ENCODE measurements at places on chromosomes 4 and X.

- DNase-seq = peak; percentile 62
Measured at GRCh38 chr4:26058537-26058936, 144.5 kb downstream of the SMIM20 start.

- DNase-seq = no peak
Measured at GRCh38 chrX:72207366-72207765, 25.8 kb downstream of the PIN4 start.

DNA sequence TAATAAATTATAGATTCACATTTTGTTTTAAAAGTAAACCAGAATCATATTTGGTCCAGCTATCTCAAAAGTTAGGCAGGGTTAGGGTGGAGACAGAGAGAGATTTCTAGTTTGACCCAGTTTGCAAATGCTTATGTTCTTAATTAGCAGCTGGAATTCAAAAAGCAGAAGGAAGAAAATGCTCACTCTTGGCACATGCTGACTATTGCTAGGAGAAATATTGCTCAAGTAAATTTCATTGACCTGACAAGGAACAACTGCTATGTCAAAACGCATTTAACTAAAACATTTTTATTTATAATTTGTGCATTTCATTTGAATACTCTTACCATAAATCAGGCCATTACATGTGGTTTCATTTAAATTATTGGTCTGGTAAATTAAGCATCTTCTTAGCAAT is 131.8 kb downstream of the GLRA3 start:
- no peak for DNase-seq

DNA sequence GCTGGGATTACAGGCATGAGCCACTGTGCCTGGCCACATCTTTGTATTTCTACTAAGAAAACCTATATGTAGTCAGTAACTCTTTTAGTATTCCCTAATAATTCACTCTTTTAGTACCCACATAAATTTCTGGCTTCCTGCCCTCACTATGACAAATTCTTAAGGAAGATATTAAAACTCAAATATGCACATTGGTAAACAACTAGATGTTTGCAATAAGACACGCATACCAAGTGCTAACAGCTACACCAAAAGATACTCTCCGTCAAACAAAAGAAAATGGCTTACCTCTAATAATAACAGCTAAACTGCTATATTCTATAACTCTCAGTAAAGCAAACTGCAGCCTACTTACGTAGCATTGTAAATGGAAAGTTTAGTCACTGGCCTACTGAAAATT is 6.3 kb downstream of the UBA6 start:
- no peak for DNase-seq

GRCh38 chr4:153528705-153529485 is 62.7 kb downstream of the TMEM131L start:
- no peak for DNase-seq

DNA sequence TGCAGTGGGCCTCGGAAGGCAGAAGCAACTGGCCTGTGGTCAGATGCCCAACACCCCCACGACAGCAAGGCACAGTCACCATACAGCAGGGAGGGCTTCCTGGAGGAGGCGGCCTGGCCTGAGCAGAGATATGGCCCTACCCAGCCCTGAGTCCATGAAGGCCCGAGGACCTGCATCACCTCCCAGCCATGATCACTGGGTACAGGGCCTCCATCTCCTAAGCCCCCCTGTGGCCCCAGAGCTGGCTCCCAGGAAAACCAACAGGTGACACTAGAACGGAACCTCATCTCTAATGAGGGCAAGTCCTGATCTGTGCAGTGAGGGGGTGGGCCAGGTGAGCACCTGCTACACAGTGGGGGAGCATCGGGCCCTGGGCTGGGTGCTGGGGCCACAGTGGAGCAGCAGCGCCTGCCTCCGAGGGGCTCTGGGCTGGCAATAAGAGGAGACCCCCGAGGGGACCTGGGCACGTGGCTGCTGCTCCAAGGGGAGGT is 26.2 kb upstream of the MXD4 start:
- no peak for DNase-seq

DNA sequence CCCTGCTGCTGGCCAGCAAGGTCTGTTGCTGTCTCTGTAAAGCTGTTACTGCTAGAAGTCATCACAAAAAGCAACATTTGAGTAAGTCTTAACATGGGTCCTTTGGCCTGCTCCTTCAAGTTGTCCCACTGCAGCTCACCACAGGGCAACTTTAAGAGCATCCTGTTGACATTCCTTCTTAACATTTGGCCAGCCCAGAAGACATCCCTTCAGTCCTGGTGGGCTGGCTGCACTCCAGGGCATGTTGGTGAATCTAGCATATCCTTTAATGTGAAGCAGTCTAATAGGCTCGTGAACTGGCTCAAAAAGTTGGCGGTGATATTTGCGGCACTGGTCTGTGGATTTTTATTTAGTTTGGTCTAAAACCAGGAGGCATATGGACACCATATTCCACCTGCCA is 92.2 kb upstream of the MAML3 start:
- DNase-seq = no peak

DNA sequence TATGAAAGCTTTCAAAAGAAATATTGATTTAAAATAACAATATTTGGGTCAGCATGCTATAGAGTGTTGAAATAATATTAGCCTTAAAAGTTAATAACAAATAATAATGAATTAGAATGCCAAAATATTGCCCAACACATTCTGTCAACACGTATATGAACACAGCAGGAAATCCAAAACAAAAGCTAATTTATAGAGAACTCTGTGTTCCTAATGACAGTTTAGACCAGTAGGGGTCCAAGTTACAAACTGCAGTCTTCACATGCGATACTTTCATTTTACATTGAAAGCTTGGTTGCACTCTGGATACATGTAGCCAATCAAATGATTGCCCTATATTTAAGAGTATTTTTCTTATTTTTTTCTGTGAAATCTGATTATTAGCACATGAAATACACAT is 274.4 kb downstream of the DCTD start:
- DNase-seq = no peak

DNA sequence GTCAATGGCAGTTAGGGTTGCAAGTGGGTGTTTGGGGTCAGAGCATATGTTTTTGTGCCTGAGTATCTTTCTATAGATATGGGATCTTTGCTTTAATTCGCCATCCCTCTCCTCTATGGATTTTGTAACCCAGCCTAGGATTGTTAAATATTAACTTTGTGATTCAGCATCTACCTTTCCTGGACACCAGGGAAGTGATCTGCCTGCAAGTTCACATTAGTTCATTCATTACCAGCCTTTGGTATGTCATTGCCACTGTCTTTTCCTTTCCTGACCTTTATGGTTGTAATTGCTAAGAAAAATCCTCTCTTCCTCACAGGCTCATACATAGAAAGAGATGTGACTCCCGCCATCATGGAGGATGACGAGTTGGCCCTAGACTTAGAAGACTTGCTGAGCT is 73.8 kb downstream of the KIT start:
- DNase-seq = no peak

DNA sequence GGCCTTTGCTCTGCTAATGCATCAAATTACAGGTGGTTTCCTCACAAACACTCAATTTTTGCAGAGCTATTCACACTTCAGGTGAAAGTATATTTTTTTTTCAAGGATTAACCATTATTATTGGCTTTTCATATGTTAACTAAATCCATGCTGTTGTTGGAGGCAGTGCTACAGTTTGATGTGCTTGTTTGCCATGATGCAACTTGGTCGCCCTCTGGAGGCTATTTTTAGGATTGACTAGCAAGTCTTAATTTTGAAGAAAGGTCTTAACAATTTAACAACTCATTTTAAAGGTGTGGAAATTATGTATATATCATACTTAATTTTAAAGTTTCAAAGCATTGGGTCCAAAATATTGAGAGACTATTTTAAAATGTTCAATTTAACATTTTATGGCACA is 168.8 kb upstream of the FAM47A start:
- DNase-seq = no peak

DNA sequence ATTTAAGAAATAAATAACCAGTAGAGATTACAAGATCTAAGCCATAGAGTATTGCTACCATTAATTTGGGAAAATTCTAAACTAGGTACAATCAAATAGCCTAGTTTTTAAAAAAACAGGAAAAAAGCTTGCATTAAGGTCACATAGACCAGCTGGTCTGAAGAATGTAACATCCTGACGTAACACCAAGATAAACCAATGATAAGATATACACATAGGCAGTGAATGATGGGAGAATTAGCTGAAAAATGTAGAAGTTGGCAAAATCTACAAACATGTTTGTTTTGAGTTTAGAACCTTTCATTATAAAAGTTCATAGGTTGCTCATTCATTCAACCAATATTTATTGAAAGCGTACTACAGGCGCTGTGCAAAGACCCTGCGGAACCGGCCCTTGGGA is 120.0 kb downstream of the SH3RF1 start:
- DNase-seq = no peak

DNA sequence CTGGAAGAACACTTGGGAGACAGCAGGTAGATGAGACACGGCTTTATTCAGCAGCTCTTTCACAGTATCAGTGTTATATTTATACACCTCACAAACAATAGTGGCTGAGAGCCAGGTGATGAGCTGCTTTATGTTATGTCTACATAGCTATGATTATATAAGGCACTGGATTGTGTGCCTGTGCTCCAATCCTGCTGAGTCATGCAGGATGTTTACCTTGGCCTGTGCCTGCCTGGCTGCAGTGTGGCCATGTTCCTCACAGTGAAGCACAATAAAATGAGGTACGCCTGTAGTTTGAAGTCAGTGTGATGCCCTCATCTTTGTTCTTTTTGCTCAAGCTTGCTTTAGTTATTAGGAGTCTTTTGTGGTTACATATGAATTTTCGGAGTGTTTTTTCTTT is 31.3 kb downstream of the CXCL13 start:
- no peak for DNase-seq

GRCh38 chr4:184382189-184382846 is 92.0 kb downstream of the IRF2 start:
- DNase-seq = no peak

GRCh38 chrX:111167334-111167733 is 71.3 kb downstream of the PAK3 start:
- no peak for DNase-seq

DNA sequence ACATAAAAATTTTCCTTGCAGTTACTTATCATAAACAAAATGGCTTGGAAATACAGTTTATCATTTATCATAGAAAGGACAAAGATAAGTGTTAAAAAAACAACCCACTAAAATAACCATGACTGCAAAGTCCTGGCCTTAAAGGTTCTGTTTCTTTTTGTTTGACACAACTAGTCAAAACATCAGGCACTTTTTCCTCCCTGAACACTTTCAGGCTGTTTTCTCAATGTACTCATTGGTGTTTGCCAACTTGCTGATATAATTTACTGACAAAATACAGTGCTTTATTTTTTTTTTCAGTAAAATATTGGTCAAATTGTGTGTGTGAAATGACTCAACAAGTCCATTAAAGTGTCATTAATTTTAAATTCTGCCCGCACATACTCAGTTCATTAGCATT is 156.6 kb downstream of the ADGRL3 start:
- DNase-seq = no peak

DNA sequence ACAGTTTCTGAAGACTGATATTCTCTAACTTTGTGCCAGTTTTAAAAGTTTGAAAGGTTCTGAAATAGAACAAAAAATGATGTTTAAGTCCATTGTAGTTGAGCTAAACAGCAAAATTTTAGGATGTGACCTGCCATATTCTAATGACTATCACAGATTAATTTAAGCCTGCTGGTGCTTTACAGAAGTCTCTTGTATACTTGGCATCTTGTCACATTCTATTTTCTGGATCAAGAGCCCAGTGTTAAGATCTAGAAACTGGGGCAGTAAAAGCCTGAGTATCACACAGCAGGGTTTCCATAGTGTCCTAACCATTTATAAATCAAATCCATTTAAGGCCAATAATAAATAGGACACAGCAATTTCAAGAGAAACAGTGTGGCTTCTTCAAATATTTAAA is 12.4 kb downstream of the FSTL5 start:
- no peak for DNase-seq

- no peak for DNase-seq
Measured at GRCh38 chrX:101639583-101639982, 20.1 kb downstream of the ARMCX2 start.

DNA sequence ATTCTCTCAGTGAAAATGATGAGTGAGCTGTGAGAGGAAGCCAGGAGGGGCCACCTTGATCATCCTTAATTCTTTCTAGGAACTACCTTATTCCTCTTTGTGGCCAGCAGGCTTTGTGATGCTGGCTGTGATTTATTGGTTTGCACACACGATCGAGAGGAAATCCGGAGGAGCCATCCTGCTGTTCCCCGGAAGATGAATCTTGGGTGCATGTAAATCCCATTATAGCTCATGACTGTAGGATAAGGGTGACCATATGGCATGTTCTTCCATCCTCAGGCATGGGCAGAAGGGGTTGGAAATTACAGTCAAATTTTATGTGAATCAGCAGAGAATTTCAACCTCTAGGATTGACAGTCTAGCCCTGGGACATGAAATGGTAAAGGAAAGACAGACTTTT is 254.5 kb downstream of the UNC5C start:
- no peak for DNase-seq

- DNase-seq = no peak
Measured at GRCh38 chrX:123083924-123084323, 100.2 kb upstream of the GRIA3 start.

- no peak for DNase-seq
Measured at GRCh38 chr4:142480244-142480643, 365.9 kb downstream of the INPP4B start.

DNA sequence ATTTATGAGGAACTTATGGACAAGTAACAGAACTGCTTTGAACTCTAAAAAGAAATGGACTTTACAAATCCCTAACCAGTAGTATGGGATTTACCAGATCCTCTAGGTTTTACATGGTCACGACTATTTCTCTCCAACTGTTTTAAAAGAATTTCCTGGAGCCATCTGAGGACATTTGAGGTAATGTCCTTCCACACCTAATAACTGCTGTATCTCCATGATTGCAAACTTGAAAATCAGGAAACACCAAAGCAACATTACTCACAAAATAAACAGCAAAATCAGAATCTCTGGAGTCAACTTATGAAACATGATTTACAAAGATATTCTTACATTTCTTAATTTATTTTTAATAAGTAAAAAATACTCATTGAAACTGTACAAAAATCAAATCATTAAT is 58.0 kb downstream of the STAP1 start:
- DNase-seq = no peak

- no peak for DNase-seq
Measured at GRCh38 chrX:7119950-7120877, 27.3 kb upstream of the STS start.

- no peak for DNase-seq
Measured at GRCh38 chr4:10974371-10974770, 289.8 kb upstream of the CLNK start.

- DNase-seq = no peak
Measured at GRCh38 chr4:13711233-13711785, 83.8 kb upstream of the BOD1L1 start.

DNA sequence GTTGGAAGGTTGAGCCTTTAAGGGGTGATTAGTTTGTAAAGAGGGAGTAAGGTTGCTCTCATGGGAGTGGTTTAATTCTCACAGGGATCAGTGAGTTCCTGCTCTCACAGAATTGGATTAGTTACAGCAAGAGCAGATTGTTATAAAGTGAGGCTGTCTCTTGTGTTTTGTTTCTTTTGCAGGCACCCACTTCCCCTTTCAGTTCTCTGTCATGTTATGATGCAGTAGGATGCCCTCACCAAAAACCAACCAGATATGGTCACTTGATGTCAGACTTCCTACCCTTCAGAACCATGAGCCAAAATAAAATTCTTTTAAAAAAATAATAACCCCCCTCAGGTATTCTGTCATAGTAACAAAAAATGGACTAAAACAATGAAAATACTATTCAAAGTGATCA is 19.9 kb upstream of the IGSF1 start:
- no peak for DNase-seq

Data from activated CD4-positive, alpha-beta T cell treated with anti-CD3 and anti-CD28 coated beads, Interleukin-2, amount 50 U/mL, for 48 hours (primary cell).